ENCODE measurements at places on chromosomes 11 and 22.

DNA sequence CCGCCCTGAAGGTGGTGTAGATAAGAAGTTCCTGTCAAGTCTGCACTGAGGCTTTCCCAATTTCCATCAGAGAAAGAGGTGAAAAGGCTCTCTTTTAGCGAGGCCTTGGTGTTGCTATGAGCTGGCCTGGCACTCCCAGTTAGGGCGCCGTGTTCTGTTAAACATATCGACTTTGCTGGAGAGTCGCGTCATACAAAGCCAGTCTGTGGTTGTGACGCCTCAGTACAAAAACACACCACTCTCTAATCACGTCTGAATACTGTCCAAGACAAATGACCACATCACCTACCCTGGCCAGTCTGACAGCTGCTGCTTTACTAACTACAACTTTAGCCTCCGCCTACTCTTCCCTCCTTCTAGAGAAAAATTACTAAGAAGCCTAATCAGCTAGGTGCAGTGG is 8.0 kb upstream of the TOLLIP start:
- no peak for DNase-seq

DNA sequence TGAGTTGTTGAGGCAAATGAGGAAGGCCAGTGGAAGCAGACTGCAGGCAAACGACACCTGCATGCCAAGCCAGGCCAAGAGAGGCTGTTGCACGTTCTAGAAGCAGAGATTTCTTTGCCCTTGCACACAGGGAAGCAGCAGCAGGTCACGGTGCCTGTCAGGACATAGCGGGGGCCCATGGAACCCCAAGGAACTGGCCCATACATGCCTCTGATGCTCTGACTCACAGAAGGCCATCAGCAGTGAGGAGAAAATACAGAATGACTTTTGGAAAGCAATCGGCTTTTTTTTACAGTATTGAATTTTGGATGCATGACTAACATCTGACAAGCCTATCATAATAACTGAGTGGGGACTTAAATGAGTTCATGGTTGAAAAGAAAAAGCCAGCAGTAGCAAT is 123.9 kb downstream of the MPPED1 start:
- DNase-seq: no peak

DNA sequence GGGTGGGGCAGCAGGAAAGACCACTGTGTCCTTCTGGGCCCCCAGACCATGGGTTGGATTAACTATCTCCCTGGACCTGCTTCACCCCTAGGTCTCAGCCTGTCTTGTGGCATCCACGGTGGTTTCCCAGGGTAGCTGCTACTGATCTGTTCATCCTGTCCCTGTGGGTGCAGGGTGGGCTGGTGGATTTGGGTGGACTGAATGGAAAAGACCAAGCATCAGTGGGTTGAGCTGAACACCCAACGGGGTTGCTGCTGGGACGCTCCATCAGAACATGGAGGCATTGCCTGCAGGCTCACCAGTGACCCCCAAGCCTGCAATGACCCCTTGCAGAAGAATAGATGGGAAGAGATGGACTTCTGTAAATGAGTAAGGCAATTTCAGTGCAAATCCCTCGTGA is 812.1 kb downstream of the TBC1D22A start:
- DNase-seq: no peak

DNA sequence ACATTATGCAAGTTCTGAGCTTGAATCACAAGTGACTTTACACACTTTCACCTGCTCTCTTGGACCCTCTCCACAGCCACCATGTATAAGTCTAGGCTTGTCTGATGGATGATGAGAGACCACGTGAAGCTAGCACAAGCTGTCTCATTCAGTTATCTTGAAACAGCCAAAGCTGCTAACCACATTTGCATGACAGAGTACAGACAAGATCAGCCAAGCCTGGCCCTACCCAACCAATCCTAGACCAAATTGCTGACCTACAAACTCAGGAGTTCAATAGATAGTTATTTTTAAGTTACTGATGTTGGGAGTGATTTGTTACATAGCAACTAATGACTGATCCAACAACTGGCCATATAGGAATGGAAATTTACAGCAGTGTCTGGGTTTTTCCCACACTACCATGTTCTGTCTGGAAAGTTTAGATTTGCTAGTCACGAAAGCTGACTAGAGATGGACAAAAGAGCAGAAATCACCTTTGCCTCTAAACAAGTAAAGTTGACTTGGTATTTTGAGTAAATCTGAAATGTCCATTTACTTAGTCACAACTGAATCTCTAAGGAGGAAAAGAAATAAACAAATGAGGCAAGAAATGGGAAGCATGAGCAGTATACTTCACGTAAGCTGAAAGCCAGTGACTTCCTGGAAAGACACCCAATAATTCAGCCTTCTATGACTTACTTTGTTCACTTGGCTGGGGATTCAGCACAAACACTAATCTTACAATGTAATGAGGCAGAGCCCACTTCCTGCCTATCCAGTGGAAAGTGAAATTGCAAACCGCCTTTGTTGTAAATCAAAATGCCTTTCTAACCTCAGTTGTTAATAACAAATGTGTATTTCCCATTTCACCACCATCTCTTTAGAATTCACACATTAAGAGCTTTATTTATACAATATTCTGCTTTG is 101.7 kb downstream of the FAM181B start:
- DNase-seq: no peak

DNA sequence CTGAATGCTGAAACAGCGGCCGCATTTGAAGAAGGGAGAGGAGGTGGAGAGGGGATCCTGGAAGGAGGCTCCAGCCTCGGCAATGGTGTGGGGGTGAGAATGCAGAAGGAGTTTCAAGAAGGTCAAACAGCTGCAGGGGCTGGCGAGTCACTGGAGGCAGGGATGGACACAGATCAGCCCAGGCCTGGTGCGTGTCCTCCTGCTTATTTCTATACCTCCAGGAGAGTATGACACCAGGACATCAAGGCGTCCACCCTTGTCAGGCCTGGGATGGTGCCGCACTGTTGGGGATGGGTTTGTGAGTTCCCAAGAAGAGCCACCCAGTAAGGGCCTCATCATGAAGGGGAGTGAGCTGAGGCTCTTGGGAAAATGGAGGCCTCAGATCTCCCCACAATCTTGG is 23.1 kb downstream of the IGLL1 start:
- DNase-seq: no peak

- no peak for DNase-seq
These were observed 36.0 kb downstream of the ZBTB44 start for GRCh38 chr11:130278745-130279144.

DNA sequence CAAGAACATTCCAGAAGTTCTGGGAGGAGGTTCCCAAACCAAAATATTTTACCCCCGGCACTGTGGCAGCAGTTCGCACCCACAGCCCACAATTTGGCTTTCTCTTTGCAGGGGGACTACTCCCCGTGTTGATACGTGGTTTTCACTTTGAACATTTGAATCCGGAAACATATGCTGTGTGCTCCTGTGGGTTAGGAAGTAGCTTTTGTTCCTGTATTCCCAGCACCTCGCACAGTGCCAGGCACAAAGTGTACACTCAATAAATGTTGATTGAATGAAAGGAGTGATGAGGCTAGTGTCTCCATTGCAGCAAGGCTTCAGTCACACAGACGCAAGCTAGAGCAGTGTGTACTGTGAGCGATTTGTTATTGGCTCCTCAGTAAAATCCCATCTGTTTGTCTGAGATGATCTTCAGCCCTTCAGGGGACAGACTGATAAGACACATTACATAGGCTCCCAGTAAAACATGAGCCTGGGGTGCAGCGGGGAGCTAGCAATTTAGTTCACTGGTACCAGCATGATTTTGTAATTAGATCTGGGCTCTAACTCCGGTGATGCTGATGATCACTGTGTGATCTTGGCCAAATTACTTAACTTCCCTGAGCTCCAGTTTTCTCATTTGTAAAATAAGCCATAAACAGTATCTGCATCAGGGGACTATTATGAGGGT is 2.2 kb downstream of the LAYN start:
- DNase-seq: no peak

GRCh38 chr22:21796863-21797262 is 61.3 kb upstream of the YPEL1 start:
- no peak for DNase-seq

- DNase-seq: no peak
These were observed 12.1 kb downstream of the UBE2L6 start for GRCh38 chr11:57555393-57555792.

- DNase-seq: no peak
These were observed 118.6 kb downstream of the ARHGAP42 start for GRCh38 chr11:100805506-100806199.

DNA sequence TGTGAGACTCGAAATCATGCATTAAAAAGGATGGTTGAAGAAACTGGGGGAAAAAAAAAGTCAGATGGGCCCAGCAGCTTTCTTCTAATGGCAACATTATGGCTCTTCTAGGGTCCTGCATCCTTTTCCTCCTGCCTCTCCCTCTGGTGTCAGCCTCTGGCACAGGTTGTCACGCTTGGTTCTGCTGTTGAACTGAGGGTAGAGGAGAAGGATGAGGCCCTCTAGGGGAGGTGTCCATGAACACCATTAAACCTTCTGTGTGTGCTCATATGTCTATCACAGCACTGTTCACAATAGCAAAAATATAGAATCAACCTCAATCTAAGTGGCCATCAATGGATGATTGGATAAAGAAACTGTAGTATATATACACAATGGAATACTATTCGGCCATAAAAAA is 36.0 kb downstream of the BUD13 start:
- peak; percentile 38 for DNase-seq

GRCh38 chr11:62104816-62105653 is 18.8 kb upstream of the INCENP start:
- no peak for DNase-seq

DNA sequence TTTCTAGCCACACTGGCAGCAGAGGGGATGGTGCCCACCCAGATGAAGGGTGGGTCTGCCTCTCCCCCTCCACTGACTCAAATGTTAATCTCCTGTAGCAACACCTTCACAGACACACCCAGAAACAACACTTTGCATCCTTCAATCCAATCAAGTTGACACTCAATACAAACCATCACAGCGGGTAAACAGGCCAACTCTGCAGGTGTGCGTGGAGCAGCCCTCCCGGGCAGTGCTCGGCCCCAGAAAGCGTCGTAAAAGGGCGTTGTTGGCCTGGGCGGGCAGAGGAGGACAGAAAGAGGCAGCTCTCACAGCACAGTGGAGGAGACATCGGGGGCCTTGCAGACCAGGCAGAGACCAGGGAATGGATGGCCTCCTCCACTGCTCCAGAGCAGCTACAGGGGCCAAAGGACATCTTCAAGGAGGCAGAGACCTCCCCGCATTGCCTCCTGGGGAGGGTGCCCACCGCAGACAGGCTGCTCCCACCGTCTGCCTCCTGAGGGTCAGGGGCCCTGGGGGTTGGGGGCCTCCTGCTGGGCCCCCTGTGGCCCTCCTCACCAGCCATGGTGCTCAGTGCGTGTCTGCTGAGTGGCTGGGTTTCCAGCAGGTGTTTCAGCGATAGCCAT is 56.1 kb upstream of the FADD start:
- no peak for DNase-seq

GRCh38 chr22:46119093-46119728 is 31.1 kb upstream of the PPARA start:
- no peak for DNase-seq

GRCh38 chr11:117484156-117484555 is 156.5 kb downstream of the CEP164 start:
- DNase-seq: no peak

GRCh38 chr22:36397131-36398093 is 9.6 kb upstream of the MYH9 start:
- DNase-seq: no peak

DNA sequence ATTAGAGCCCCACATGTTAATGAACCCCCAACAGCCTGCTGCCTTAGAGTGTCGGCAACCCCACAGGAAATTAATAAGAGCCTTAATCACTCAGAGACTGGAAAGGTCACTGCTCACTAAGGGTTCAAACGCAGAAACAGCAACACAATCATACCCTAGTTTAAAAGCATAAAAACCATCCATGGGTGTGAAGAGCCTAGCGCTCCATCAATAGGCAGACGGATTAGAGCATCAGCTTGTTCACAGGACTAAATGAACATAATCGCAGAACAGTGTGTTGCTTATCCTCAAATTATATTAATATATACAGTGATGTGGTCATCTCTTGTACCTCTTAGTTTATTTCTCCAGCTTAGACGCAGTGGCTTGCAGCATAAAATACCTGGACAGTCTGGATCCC is 720.7 kb downstream of the OPCML start:
- DNase-seq: no peak

DNA sequence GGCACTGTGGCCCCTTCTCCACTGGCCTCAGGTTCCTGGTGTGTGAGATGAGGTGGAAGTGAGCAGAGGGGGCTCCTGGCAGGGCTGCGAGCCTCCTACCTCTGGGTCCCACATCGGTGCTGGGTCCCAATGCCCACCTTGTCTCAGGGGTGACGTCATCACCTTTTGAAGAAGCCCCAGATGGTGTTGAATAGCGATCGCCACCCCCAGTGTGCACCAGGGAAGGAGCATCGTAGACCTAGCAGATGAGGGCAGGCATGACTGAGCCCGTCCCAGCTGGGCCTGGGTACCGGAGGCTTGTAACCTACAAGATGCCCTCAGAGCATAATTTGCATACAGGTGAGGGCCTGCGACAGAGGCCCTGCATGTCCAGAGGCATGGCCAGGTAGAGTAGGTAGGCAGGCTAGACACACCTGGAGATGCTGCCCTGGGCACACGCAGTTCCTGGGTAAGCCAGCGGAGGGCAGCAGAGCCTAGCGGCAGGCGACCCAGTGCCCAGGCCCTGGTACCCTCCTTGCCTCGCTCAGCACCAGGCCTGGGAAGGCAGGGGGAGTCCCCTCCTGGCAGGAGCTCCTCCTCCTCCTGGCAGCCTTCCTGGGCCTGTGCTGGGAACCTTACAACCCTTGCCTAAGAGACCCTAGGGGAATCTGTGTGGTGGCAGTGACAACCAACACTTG is 52.5 kb downstream of the TPCN2 start:
- peak; percentile 62 for DNase-seq

- peak; percentile 56 for DNase-seq
These were observed 32.5 kb upstream of the ATXN10 start for GRCh38 chr22:45638834-45639746.

DNA sequence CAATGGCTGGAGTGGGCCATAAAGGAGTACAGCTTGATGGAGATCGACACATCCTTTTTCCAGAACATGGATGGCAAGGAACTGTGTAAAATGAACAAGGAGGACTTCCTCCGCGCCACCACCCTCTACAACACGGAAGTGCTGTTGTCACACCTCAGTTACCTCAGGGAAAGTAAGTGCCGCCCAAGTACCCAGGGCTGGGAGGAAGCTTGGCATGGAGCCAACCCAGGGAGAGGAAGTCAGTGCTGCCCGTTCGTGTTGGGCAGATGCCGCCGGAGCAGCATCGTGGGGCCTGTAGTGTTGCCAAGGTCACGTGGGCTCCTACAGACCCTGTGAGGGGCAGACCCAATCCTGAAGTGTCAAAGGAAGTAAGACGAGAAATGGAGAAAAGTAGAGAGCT is 78.9 kb downstream of the FLI1 start:
- no peak for DNase-seq

- DNase-seq: peak; percentile 33
These were observed 9.6 kb upstream of the PDE2A start for GRCh38 chr11:72683782-72684200.

DNA sequence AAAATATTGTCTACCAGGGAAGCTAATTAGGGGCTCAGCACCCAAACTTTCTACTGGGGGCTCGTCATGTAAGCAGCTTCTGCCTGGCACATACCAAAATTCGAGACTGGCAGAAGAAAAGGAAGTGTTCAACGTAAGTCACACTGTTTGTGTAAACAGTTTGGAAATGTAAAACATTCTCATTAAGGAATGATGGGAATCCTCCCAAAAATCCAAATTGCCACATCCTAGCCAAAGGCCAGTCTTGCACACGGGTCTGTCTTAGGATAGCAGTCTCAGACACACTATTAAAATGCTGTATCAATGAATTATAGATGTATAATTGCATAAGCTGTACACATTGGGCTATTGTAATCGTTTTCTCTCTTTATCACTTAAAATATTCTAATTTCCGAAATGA is 28.9 kb downstream of the CUL5 start:
- no peak for DNase-seq

- DNase-seq: no peak
These were observed 56.4 kb downstream of the SMIM38 start for GRCh38 chr11:69211920-69212797.
